ENCODE measurements at places on chromosomes 3 and 15.
A peak's percentile ranks its signal among the peaks of the same experiment; 100 is the strongest.

DNA sequence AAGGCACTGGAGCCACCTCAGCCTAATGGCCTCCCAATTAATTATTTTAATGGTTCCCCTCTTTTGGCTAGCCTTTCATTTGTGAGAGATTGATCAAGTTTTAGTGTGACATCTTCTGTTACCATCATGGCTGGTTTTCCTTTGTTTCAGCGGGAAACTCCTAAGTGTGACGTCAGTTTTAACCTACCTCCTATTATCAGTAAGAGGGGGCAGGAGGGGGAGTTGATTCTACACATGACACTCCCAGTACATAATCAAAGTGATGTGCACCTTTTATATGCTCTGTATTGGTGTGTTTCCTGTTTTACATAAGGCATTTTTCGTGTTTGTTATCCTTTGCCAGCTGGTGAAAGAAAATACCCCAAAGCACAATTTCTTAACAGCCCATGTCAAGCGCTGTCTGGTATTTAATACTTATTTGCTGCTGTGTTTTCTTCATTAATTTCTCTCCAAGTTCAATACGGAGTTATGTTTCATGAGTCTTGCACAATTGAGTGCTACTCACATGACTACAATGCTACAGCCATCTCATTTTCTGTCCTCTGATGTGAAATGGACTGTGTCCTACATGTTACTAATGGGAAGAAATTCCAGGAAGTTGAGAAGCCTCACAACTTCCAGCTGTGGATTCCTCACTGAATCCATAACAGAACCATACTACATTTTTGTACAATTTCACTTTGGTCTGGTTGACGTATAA, 52.2 kb upstream of the POLR2M start:
- peak; percentile 43 for DNase-seq

DNA sequence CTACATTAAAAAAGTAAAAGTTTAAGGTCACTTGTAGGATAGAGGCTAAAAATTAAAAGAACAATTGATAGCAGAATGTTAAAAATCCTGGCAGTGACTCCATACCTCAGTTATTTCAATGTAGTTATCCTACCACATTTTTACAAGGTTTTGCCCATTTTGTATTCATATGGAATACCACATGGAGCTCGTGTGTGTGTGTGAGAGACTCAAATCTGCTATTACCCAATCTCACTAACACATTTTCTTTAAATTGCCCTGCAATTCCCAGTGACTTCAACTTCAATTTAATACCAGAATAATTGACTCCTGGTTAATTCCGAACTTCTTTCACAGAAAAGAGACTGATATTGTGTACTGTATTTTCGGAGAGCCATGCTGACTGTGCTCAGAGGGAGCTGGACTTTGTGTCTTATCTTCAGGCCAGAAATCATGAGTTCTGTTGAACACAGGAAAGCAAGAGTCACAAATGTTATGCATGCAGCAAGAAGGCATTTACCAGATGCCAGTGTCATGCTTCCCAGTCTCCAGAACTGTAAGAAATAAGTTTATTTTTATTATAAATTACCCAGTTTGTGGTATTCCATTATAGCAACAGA, 529.0 kb upstream of the NECTIN3 start:
- DNase-seq, result peak; percentile 46

- DNase-seq, result no peak
Observed at GRCh38 chr3:100136921-100137320, 22.6 kb upstream of the FILIP1L start.

- DNase-seq, result no peak
Observed at GRCh38 chr3:79632842-79633241, 135.0 kb downstream of the ROBO1 start.

- no peak for DNase-seq
Observed at GRCh38 chr3:40994611-40995010, 204.7 kb upstream of the CTNNB1 start.

DNA sequence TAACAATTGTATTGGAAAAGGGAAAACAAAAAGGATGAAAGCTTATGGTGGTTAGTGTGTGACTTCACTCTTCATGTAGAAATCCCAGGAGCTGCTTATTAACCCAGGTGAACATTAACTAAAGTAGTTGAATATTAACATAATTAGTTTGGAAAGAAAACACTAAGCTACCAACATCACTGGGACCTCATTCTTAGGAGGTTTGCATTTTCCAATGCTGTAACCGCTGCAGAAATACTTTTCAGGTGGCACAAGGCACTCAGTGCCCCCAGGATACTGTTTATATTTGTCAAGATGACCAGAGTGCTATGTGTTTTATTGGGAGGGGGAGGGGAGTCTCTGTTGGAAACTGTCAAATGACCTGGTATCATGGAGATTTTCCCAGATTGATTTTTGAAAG, 25.9 kb upstream of the VILL start:
- DNase-seq, result no peak

- DNase-seq, result no peak
Observed at GRCh38 chr3:119227070-119227850, 13.4 kb downstream of the B4GALT4 start.

GRCh38 chr3:50551681-50552435, 15.7 kb downstream of the C3orf18 start:
- DNase-seq, result no peak

- peak; percentile 69 for DNase-seq
Observed at GRCh38 chr15:88246666-88247446, 9.7 kb downstream of the NTRK3 start.

- DNase-seq, result no peak
Observed at GRCh38 chr15:36186376-36186775, 393.1 kb upstream of the CDIN1 start.

DNA sequence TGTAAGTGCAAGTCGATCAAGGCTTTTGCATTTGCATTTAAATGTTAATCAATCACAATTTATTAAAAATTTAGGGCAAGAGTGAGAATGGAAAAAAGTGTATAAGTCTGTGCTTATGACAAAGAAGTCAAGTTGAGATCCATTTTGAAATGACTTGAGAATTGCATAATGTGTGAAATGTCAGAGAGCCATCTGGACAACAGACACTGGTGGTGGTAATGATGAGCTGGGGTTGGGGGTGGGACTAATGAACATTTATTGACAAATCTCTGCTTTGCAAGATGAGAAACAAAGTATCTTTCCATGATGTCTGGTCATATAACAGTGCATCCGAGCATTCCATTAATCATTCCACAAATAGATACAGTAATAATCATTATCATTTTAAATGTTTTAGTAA, 89.4 kb upstream of the ZBTB20 start:
- peak; percentile 19 for DNase-seq

DNA sequence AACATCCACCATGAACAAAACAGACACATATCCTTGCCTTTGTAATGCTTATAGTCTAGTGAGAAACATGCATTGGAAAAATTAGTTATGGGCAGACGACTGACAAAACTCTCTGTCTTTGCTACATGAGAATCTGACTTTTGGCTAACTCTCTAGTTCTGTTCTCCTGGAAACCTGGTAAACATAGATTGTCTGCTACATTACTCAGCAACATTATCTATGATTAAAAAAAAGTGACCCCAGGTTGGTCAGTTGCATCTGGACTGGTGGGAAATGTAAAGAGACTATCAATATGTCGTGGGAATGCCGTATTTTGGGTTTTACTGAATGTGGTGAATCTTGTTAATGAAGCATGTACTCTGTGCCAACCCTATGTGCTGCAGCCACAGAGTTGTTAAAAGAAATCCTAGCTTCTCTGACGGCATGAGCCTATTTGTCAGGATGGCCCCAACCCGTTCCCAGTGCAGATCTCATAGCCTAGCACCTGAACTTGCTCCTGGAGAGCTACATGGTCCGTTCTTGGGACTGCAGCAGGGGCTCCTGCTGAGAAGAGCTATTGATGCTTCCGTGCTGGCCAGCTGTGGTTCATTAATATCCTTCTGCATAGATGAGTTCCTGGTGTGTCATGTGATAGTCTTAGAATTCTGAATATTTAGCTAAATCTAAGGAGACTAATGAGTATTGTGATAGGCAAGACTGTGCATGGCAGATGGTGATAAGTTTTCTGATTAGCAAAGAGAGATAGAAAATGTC, 311.7 kb upstream of the ZNF717 start:
- DNase-seq, result no peak

DNA sequence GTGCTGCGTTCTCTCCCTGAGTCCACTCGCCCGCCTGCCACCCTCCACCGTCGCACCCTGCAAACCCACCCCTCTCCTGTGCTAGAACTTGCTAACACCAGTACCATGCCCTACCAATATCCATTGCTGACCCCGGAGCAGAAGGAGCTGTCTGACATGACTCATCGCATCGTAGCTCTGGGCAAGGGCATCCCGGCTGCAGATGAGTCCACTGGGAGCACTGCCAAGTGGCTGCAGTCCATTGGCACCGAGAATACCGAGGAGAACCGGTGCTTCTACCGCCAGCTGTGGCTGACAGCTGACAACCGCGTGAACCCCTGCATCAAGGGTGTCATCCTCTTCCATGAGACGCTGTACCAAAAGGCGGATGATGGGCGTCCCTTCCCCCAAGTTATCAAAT, 4.9 kb upstream of the ALAS1 start:
- DNase-seq, result peak; percentile 75

GRCh38 chr15:90013503-90013937, 12.4 kb downstream of the ZNF710 start:
- DNase-seq, result no peak

GRCh38 chr3:191414286-191414685, 46.7 kb upstream of the PYDC2 start:
- DNase-seq, result peak; percentile 53

DNA sequence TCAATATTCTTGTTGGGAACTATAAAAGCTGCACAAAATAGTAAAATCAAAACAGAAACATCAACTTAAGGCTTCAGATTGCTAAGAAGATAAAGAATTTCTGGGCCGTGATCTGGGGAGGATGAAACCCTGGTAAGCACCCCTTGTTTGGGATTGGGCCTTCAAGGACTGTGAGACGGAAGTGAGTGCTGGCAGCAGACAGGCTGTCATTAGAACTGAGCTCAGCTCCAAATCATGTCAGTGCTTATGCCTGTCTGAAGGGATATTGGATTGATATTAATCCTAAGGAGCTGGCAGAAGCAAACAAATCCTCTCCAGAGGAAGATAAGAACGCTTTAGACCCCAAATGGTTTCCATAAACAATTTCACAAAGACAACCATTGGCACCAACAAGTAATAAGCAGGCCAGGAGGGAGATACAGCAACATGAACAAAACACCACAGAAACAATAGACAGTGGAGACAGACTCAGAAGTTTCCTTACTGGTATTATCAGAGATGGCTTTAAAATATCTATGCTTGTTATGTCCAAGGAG, 72.6 kb upstream of the CTXND1 start:
- no peak for DNase-seq

DNA sequence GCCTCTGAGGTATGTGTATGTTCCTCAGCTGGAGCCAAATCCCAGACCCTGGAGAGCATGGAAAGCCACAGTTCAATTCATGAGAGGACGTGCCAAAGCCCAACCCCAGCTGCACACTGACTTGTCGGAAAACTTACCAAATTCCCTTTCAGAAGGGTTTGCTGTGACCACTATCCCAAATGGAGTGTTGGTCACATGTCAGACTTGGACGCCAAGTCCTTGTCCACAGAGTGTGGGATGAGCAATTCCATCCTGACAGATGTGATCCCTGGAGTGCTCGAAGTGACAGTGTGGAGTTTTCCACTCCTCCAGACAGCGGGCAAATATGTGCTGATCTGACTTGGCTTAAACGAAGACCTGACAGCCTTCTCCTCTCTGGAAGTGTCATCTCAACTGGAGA, 71.2 kb downstream of the RORA start:
- no peak for DNase-seq

DNA sequence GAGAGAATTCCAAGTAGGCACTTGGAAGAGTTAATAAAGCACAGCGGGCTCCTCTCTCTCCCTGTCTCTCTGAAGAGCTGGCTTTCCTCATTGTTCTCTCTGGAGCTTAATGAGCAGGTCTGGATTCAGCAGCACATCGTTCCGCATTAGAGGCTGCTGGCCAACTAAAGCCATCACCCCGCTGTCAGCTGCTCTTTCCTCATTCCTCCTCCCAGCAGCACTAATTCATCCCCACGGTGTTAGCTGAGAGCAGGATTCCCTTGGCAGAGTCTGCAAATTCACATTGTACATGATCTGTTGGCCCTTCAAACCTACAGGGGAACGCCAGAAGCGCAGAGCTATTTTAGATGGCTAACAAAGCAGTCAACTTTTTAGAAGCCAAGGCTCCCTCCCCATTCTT, 44.2 kb downstream of the SGO1 start:
- no peak for DNase-seq

DNA sequence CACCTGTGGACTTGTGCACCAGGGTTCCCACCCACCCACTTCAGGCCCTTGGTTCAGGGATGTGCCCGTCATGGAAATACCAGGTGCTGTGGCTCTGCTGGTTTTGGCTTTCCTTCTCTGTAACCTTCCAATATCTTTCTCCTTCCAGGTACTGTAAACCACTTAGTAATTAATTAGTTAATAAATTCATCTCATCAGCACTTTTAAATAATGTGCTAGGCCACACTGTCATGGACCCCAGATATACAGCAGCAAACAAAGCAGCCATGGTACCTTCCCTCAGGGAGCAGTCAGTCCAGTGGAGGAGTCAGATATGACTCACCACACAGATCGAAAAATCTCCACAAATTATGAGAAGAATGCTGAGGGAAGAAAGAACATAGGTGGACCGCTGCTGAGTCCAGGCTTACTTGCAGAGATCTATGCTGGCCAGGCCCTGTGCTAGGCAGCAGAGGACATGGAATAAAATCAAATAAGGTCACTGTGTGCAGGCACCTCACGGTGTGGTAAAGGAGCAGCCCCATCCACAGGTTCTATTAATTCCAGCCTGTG, 6.8 kb upstream of the GATA2 start:
- DNase-seq, result peak; percentile 52

DNA sequence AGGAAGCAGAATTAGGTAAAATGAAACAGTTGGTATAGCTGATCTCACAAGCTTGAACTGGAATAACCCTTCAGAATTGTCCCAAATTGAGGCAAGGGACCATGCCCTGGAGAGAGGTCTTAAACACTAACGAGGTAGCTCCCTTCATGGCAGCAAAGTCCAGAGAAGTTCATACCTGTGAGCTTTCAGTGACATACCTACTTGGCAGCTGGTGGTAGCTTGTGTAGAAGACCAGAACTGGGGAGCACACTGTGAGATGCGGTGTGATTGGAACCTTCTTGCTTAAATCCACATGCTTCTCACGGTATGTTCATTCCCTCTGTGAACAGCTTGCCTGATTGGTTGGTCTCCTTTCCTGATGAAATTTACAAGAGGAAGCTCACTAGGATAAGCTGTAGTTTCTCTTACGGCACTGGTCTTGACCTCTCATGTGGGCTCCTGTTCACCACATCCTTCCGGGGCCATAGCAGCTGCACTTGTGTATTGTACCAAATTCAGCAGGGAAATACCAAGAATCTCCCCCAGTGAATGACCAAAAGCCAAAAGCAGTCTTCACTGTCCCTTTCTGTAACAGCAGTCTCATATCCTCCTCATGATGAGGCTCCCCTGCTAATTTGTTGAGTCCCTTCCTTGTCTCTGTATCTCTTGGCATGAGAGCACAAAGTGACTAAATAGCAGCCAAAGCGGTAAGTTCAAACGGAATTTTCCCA, 483.7 kb upstream of the FRG2C start:
- no peak for DNase-seq

DNA sequence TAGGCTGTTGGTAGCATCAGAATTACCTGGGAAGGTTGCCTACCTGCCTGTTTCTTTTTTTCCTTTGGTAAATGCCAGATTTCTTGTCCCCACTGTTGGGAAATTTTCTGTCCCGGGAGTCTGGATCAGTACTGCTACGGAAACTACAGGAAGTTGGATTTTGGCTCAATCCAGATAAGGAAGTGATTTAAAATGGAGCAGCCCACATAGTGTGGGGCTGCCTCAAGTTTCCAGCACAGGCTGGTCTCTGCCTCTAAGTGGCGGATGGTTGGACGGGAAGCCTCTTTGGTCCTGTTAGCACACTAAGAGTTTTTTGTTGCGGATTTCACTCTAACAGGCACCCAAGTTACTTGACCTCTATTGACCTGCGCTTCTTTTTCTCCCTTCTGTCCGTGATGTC, 54.7 kb downstream of the EEFSEC start:
- DNase-seq, result no peak
